Osteoblast (primary cell): ENCODE measurements at places on chromosomes 12 and 14. TPM values are rescaled to one million over a fixed set of nuclear protein-coding genes. Genes with fewer than 3 reads are reported as not detected.

KRT5 gene
- total RNA-seq = 0.36 TPM in 1 of 2 replicates, not detected in the other

GRCh38 chr12:27431185-27431584, 15.4 kb upstream of the SMCO2 start:
- DNase-seq = no peak

DNA sequence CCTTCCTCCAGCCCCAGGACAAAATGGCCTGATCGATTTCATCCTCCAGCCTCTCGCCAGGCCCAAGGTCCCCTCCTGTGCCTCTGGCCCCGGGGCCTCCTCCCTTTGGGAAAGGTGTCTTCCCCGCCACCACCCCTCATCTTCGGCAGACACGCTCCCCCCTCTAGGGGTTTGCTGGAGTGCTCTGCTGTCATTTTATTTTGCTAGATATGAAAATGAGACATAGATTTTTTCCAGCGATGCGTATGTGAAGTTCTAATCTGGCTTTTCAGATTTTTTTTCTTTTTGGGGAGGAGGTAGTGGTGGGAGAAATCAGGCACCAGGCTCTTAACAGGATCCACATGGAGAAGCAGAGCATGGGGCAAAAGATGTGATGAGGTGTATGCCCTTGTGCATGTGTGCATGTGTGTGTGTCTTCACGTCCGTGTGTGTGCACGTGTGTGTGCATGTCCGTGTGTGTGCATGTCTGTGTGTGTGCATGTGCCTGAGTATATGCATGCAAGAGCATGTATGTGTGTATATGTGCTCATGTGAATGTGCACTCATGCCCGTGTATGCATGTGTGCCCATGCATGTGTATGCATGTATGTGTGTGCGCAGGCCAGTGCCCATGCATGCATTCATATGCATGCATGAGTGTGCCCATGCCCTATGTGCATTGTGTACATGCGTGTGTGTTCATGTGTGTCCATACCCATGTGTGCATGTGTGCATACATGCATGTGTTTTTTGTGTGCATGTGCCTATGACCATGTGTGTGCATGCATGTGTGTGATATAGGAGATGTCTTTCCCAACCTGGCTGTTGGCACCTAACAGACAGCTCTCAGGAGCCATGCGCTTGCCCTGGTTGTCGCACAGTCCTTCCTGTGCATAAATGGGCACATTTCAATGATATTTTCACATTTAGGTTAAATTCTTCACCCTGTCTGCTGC, 203.0 kb downstream of the RBM19 start:
- DNase-seq = no peak

FSCB gene
- total RNA-seq = not detected in 2 replicates

DNA sequence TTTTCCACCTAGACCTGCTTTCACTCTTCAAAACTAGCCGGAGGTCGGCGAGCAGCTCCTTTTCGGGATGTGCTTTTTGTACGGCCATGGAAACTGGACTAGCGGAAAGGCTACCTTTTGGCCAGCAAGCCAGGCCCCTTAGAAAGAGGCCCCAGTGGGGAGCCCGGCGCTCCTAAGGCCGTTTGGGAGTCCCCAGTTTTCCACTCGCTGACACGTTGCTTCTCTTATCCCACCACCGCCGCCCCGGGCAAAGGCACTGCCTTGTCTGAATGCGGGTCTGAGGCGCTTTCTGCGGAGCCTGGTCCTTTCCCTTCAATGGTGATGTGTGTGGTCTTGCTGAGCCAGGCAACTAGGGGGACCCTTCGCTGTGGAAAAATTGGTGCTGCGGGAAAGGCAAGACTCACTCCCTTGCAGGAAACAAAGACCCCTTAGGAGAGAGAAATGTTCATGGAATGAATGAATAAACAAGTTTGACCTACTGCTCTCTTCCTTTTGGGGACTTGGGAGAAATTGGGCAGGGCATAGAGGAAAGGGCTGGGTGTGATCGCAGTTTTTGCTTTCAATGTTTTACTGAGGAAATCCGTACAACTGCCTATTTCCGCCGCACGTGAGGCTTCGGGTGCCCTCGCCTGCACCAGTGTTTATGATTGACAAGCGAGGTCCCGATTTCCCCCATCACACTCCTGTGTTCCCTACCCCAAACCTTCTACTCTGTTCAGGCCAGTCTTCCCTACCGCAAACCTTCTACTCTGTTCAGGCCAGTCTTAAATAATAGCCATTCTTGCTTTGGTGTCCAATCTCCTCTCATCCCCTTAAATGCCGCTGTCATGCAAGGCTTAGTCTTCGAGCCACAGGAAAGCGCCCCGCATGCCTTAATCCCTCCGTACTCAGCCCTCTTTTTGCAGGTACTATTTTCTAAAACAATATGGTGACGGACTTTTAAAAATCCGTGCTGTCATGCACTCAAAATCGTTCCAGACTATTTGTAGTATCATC, 1.0 kb upstream of the SLC38A2 start:
- peak; percentile 87 for DNase-seq

DNA sequence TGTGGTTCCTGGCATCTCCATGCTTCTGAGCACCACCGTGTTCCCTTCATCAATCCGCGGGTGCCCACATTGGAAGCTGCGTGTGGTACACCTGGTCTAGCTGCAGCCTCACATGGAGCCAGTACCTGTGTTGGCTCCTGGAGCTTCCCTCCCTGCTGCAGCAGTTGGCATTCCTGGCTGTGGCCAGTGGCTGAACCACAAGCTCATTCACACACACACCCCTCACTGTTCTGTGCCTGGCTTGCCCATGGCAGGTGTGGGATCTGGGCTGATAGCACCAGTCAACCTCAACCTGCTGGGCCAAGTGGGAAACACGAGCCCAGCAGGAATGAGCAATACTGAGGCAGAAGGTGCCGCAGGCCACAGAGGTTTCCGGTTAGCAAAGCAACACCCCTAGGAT, 256.2 kb upstream of the LRFN5 start:
- no peak for DNase-seq

COL2A1 gene
- total RNA-seq = under 0.01 TPM in 2 replicates
